Ovary (tissue), 10 donors: ENCODE measurements at places on chromosomes 2 and 18. TPM values are rescaled to one million over a fixed set of nuclear protein-coding genes. Genes with fewer than 3 reads are reported as not detected.

Gene NAT8
- 0.25 TPM for total RNA-seq

Gene GCG
- 0.23 TPM for total RNA-seq

Gene ANKRD39
- 14.7 TPM for total RNA-seq

Gene CRYGD
- 2.0 TPM for total RNA-seq

Gene CCDC68
- 12.1 TPM for total RNA-seq

Gene DHRS9
- total RNA-seq: 0.27 TPM

Gene CRYGC
- total RNA-seq: not detected

Gene CD226
- 0.83 TPM for total RNA-seq

Gene AMER3
- total RNA-seq: not detected

Gene DAW1
- 0.60 TPM for total RNA-seq

Gene HOXD9
- 12.5 TPM for total RNA-seq

Gene GAREM1
- 15.2 TPM for total RNA-seq

Gene TSGA10
- total RNA-seq: 13.1 TPM
